CD4-positive, alpha-beta T cell treated with Interleukin-10 for 1 hour (primary cell): ENCODE measurements at places on chromosomes 1 and 21.

DNA sequence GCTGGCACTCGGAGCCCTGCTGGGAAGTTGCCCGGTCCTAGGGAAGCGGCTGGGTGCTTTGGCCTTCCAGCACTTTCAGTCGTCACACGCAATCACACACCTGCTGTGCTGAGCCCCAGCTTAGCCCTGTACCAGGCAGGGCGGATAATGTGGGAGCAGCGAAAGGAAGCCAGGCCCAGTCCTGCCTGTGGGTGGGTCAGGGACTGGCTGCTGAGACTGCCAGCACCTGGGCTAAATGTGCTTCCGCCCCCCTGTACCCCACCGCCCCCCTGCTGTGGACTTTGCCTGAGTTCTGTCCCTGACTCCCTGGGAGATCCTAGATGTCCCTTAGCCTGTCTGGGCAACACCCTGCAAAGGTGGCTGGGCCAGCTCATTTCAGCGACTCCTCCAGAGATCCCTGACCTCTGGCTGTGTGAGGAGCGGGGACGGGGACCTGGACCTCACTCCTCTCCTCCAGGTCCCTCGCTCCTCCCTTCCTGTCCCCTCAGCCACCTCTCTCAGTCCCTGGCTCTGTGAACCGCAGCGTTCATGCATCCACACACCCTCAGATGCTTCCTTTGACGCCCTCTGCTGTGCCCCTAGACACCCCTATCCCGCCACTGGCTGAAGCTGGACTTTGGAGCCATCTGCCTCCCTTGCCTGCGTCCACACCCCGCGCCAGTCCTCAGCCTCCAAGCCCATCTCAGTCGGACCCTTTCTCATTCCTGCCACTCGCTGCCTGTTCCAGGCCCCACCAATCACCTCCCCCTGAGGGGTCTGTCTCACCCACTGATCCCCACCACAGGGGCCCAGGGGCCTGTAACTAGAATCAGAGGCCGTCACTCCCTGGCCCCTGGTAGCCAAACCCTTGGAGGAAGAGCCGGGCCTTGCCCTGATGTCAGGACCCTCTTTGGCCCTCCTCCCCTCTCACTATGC, 1.4 kb downstream of the MMEL1 start:
- no peak for DNase-seq

GRCh38 chr1:156129687-156130577, 15.4 kb downstream of the LMNA start:
- peak; percentile 82 for DNase-seq

GRCh38 chr1:44239331-44239960, 26.2 kb downstream of the DMAP1 start:
- no peak for DNase-seq

GRCh38 chr1:91440847-91441246, 36.2 kb upstream of the HFM1 start:
- DNase-seq: peak; percentile 7
